Fibroblast of skin of back (primary cell): ENCODE measurements at places on chromosomes 3 and 15.
A peak's percentile ranks its signal among the peaks of the same experiment; 100 is the strongest.

DNA sequence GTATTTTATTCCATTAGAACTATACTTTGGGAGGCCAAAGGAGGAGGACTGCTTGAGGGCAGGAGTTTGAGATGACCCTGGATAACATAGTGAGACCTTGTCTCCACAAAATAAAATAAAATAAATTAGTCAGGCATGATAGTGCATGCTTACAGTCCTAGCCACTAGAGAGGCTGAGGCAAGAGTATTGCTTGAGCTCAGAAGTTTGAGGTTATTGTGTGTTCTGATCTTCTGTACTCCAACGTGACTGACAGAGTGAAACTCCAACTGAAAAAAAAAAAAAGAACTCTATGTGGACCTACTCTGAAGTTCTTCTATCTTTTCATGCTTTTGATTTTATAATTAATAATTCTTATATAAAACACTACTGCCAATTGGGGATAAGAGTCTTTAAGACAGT is 1560.0 kb upstream of the GBE1 start:
- DNase-seq: no peak

GRCh38 chr15:74778599-74778970 is 3.3 kb upstream of the CSK start:
- DNase-seq: no peak

DNA sequence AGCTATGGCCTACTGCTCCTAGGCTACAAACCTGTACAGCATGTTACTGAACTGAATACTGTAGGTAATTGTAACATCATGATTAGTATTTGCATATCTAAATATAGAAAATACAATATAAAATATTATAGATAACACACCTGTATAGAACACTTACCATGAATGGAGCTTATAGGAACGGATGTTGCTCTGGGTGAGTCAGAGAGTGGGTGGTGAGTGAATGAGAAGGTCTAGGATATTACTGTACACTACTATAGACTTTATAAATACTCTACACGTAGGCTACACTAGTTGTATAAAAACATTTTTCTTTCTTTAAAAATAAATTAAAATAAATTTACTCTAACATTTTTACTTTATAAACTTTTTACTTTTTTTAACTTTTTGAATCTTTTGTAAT is 224.0 kb upstream of the CBLB start:
- no peak for DNase-seq

- DNase-seq: no peak
Observed at GRCh38 chr15:86183596-86184491, 104.2 kb downstream of the AGBL1 start.

GRCh38 chr15:74777769-74778598 is 3.9 kb upstream of the CSK start:
- DNase-seq: no peak

- no peak for DNase-seq
Observed at GRCh38 chr3:38368238-38368637, 21.7 kb downstream of the XYLB start.

DNA sequence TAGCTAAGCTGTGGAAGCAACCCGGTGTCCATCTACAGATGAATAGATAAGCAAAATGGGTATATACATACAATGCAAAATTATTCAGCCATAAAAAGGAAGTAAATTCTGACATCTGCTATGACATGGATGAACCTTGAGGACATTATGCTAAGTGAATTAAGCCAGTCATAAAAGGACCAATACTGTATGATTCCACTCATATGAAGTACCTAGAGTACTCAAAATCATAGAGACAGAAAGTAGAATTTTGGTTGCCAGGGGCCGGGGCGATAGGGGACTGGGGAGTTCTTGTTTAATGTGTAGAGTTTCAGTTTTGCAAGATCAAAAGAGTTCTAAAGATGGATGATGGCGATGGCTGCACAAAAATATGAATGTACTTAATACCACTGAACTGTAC is 10.3 kb downstream of the EID1 start:
- DNase-seq: no peak

GRCh38 chr3:195048059-195048905 is 222.7 kb downstream of the XXYLT1 start:
- DNase-seq: no peak

DNA sequence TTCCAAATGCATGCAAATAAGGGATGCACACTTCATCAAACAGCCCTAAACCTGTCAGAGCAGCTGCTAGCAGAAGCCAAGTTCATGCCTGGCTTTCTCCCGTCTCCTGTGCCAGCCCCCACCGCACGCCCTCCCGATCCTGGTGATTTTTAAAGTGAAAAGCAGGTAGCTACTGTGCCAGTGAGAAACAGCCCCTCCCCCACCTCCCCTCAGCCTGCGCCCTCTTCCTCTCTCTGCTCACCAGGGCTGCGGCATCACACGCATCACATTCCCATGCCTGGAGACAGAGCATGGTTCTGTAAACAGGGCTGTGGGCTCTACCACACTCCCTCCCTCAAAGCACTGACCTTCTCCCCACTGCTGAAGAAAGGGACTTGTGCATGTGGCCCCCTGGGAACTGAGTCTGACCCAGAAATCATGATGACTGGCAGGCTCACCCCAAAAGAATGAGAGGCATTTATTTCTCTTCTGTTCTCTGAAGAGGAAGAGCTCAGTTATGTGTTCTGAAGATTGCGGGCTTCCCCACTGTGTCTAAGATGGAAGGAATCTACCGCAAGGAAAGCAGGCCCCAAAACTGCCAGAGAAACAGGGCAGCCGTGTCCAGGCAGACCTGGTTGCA is 14.5 kb upstream of the SLC6A1 start:
- peak; percentile 87 for DNase-seq

GRCh38 chr15:85622221-85622831 is 172.4 kb downstream of the KLHL25 start:
- DNase-seq: peak; percentile 72

DNA sequence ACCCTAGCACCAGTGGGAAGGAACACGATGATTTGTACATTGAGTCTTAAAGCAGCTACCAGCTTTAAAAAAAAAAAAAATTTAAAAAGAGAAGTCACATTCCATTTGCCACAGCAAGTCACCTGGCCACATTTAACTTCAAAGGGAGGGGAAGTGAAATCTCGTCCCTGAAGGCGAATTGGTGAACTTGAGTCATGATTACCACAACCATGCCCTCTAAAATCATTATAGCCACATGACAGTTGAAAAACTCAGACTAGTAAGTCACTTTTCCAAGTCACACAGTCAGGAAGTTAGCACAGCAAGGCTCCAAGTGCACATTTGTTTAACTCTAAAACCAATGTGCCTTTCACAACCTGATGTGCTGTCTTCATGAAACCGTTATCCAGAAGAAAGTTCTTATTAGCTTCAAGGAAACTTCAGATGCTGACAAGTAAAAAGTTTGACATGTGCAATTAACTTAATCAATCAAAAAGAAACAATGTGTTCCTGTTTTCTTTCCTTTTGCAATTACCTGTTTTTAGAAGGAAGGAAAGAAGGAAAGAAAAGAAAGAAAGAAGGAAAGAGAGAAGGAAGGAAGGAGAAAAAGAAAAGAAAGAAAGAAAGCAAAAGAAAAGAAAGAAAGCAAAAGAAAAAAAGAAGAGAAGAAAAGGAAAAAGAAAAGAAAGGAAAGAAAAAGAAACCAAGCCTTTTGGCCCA is 8.3 kb upstream of the THSD4 start:
- DNase-seq: no peak

- no peak for DNase-seq
Observed at GRCh38 chr3:101619734-101620133, 45.8 kb downstream of the PCNP start.

- DNase-seq: peak; percentile 3
Observed at GRCh38 chr3:20141851-20142250, 44.2 kb downstream of the SGO1 start.

DNA sequence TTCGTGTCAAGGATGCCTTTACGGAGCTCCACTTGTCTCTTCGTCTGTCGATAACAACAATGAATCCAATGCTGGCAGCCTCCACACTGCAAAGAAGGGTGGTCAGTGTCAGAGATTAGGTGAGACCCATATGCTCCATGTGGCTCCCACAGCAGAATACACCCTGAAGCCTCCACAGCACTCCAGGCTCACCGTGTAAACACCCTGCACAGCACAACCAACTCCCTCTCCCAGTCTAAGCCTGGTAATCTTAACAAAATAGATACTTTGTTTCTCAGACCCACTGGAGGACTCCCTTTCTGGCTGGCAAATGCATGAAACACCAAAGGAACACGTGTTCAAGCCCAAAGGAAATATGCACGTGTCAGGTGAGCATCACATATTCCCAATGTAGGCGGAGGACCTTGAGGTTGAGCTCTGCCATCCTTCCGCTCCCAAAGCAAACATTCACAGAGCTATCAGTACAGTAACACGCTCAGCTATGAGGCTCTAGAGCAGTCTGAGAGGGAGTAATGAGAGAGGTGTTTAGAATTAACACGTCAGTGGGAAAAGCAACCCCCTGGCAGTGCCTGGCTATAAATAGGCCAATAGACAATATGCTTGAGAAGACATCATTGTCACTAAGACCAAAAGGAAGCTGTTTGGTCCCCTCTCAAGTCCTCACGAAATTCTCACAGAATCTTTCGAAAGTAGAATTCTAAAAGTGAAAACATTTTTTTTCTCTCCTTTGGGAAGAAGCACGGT is 86.7 kb downstream of the MCF2L2 start:
- DNase-seq: no peak

- no peak for DNase-seq
Observed at GRCh38 chr15:89148126-89148525, 59.9 kb downstream of the ABHD2 start.

DNA sequence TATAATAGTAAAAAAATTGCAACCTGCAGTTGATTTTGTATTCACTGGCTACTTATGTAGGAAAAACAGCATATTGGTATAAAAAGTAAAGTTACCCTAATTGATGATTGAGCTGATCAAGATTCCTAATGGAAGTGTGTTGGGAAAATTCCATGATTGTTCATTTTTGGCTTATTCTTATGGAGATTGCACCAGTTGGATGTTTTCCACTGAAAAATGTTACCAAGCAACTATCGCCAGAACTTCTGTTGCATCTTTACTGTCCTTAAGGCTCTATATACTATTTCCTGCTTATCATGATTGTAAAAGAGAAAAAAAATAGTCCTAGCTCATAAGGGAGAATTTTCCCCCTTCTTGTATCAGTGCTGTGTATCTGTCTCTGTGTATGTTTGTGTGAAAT is 48.6 kb downstream of the SLC25A26 start:
- no peak for DNase-seq

GRCh38 chr3:58035524-58036255 is 27.5 kb downstream of the FLNB start:
- DNase-seq: no peak

GRCh38 chr3:27093771-27094170 is 275.4 kb downstream of the NEK10 start:
- DNase-seq: no peak

- DNase-seq: no peak
Observed at GRCh38 chr3:171966533-171967136, 72.7 kb upstream of the FNDC3B start.

- no peak for DNase-seq
Observed at GRCh38 chr3:73280746-73281145, 219.3 kb downstream of the EBLN2 start.
